Foreskin keratinocyte (primary cell): ENCODE measurements at places on chromosomes 1 and 21.

- no peak for DNase-seq
These were observed 280.8 kb downstream of the SPATA17 start for GRCh38 chr1:217911908-217912307.

DNA sequence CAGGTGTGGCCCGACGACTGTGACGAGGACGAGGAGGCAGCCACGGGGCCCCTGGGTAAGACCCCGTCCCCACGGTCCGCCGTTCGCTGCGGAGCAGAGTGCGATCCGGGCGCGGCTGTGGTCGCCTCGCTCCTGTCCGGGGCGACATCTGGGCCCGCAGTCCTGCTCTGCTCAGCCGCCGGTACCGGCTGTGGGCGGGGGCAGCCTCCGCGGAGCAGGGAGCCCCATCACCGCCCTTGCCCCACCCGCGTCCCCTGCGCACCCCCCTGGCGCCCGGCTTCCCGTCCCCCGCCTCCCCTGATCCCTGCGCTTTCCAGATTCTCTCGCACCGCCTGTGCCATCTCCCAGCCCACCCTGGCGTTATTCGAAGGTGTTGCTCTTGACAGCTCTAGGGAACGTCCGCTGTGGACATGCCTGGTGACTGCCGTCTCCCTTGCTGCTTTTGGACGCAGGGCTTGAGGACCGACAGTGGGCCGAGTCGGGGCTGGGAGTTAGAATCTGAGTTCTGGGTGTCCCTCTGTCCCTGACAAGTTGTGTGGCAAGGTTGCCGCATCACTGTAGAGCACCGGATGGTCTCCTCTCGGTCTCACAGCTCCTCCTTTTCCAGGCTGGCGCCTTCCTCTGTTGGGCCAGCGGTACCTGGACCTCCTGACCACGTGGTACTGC, 596 bp downstream of the TOR3A start:
- DNase-seq: peak; percentile 34

DNA sequence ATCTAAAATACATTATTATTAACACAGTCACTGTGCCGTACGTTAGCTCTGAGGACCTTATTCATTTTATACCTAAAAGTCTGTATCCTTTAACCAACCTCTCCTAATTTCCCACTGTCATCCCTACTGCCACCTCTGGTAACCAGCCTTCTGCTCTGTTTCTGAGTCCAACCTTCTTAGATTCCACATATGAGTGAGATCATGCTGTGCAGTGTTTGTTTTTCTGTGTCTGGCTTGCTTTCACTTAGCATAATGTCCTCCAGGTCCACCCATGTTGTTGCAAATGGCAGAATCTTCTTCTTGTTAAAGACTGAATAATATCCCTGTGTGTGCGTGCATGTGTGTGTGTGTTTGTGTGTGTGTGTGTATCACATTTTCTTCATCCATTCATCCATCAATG, 64.2 kb downstream of the ETS2 start:
- no peak for DNase-seq

- no peak for DNase-seq
These were observed 51.1 kb upstream of the H6PD start for GRCh38 chr1:9183441-9183840.

- no peak for DNase-seq
These were observed 290.2 kb downstream of the SMYD3 start for GRCh38 chr1:246216906-246217305.

DNA sequence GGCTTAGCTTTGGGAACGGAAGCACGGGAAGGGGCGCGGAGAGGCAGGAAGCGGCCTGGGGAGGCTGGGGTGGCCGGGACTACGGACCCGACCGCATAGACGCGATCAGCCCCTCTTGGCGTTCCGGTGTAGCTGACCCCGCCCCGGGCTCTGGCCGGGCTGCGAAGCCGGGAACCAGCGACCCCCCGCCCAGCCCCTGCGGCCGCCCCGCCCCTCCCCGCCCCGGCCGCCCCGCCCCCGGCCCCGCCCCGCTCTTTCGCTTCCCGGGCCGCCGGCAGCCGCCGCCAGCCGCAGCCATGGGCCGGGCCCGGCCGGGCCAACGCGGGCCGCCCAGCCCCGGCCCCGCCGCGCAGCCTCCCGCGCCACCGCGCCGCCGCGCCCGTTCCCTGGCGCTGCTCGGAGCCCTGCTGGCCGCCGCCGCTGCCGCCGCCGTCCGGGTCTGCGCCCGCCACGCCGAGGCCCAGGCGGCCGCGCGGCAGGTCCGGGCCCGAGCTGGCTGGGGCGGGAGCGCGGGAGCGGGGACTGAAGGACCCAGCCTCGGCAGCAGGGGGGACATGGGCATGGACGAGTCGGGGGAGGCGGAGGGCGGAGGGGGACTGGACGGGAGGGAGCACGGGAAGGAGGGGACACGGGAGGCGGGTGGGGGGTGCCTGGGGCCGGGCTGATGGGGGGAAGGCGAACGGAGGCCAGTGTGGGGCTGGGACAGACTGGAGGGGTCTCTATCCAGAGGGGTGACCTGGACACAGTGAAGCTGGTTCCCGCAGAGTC, at the start of gene SELENON:
Gene SELENON, plus strand, starts transcription at position 259 of the 768 bp plus-strand sequence. Its CDS starts 38 bp downstream, at position 297.
- DNase-seq: no peak

GRCh38 chr21:46111857-46112724, 14.2 kb downstream of the COL6A2 start:
- DNase-seq: no peak

GRCh38 chr1:194309269-194309668, 1122.9 kb upstream of the B3GALT2 start:
- no peak for DNase-seq

DNA sequence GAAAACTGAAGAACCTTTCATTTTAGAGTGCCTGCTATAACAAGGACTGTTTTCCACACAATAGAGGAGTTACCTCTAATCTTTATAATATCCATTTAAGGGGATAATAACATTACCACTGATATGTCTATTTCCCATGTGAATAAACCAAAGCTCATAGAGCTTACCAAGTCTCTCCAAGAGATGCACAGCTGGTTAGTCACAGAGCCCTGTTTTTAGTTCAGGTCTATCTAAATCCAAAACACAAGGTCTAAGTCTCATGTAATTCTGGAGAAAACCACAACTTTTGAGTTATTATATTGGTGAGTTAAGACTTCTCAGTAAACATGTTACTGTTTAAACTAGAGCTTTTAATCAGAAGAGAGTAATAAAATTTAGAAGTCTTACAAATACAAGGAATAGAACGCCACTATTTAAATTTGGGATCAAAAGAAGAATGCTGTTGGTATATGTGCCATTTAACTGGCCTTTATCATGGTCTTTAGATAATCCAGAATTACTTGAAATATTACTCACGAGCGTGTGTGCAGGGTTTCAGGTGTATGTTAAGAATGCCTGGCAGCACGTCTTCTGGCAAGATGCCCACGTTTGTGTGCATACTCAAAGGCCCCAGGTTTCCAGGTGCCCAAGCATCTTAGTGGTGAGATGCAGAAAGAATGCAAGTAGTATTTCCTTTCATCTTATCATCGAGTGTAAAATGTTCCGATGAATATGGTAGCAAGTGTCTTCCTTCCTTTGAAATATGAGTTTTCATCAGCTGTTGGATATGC, 190.6 kb downstream of the FMN2 start:
- DNase-seq: peak; percentile 1

GRCh38 chr21:26847002-26847401, 1.8 kb upstream of the ADAMTS1 start:
- DNase-seq: no peak

GRCh38 chr21:39474611-39475010, 22.8 kb downstream of the SH3BGR start:
- DNase-seq: no peak

DNA sequence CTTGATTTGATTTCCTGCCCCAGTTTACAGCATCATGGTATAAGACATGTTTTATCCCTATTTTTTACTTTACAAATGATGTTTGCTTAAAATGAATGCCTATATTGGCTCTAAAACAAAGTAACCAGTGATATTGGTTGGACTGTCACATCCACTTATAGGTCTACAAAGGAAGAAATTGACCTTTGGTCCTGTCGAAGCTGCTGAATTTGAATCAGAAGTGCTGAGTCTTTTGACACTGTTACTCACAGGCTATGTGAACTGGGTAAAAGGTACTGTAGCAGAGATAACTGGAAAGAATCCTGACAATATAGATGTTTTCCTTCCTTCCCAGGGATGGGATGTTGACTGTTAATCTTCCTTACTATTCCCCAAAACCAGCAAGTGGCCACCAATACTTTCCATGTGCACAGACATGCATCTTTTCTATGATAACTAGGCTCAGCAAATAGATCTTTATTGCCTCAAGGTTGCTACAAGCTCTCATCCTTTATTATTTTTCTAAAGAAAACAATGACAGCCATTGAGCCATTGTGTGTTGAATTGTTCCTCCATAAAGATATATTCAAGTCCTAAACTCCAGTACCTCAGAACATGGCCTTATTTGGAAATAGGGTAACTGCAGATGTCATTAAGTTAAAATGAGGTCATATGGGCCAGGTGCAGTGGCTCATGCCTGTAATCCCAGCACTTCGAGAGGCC, 175.9 kb upstream of the NR5A2 start:
- DNase-seq: no peak

DNA sequence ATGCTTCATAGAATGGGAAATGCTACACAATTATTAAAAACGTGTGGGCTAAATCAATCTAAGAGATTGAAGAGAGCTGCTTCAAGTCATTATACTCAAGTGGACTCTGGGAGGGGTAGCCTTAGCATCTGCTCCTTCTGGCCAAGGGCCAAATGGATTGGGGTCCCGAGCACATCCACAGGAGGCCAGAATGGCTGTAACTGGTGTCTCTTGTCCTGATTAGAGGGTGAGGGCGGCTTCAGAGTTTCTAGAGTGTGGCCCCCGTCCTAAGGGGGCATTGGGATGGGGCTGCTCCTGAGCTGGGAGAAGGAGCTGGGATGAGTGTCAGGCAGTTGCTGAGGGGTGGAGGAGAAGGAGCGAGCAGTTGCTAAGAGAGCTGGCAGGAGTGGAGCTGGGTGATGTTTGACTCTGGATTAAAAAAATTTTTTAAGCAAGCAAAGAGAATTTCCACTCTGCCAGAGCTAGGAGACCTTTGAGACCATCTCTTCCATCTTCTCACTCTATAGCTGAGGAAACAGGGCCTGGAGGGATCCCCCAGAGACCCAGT, 71.3 kb upstream of the TLR5 start:
- no peak for DNase-seq

DNA sequence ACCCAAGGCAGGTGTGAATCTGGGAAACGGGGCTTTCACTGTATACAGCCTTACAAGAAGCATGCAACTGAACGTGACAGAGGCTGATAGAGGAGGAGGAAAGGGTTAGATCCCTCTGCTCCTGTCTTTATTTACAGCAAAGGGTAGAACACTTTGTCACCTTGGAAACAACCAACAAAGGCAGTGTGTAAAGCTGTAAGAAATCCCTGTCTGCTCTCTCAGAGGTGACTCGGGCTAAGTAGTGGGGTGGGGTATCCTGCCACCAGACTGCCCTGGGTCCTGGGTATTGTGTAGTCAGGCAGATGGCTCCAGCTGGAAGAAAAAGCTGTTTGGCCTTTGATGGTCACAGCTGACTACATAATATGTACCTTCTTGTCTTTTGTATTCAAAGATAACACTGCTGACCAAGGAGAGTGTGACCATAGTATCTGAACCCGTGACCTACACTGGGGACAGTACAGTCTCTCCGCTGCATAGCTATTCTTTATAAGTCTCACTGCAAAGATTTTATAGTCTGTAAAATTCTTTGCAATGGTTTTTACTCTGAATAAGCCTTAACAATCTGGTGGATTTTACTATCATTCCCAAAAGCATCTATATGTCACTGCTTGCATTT, 22.1 kb upstream of the POU2F1 start:
- no peak for DNase-seq

DNA sequence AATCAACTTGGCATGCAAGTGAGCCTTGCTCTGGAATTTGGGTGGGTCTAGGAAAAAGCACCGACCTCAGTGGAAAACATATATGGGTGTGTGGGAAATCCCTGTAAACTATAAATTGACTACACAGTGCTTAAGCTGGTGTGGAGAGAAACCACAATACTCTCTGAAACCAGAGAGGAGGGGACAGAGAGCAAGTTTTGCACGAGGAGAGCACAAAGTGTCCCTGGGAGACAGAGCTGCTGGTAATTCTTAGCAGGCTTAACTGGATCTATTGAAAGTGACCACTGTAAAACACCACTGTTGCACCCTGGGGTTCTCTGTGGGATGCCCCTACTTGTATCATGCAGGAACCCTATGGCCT, 12.8 kb downstream of the KCNJ15 start:
- DNase-seq: no peak

- no peak for DNase-seq
These were observed 15.9 kb downstream of the SLC27A3 start for GRCh38 chr1:153790966-153791647.

DNA sequence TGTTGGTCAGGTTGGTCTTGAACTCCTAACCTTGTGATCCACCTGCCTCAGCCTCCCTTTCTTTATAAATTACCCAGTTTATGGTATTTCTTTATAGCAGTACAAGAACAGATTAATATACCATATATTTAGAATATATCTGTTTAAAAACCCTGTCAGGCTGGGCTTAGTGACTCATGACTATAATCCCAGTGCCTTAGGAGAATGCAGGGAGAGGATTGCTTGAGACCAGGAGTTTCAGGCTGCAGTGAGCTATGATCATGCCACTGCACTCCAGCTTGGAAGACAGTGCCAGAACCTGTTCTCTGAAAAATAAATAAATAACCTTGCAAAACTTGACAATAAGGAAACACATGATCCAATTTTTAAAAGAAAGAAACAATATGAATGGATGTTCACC, 43.9 kb downstream of the ZNF684 start:
- DNase-seq: no peak

GRCh38 chr1:230550428-230550827, 91.9 kb upstream of the COG2 start:
- DNase-seq: peak; percentile 49

DNA sequence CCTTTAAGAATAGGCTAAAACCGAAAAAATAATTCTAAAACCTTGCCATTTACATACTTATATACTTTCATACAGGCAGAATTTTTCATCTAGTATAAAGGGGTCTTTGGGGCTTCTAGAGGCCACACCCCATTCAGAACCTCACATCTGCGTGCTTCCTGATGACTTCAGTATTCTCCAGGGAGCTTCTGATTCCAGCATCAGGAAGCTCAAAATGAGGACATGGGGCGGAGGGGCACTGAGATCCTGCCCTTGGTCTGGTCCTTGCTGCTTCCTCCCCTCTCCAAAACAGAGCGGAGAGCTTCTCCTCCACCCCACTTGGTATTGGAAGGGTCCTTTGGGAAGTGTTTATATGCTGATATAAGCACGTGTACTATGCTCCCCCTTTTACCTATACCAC, 13.8 kb downstream of the PAX7 start:
- DNase-seq: no peak

DNA sequence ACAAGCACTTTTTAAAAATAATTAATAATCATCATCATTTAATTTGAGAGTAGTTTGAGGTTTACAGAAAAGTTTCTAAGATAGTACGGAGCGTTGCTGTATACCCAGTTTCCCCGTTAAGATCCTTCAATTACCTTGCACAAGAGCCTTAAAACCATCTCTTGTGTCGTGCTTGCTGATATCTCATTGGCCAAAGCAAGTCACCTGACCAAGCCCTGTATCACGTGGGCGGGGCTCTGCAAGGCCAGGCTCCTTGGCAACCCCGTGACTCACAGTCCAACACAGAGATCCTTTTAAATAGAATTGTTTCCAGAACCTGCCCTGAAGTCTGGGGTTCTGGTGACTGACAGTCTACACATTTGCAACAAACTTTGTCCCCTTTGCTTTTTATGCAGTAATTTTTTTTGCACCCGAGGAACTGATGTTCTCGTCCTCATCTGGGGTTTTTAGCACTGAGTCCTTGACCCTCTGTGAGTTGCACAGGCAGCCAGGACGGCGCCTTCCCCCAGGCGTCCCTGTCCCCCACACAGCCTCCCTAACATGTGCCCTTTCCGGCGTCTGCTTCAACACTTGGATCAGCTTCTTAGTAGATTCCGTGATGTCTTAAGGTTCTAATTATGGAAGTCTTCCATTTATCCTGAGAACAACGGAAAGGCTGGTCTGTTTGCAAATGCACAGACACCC, 183.3 kb upstream of the TMEM51 start:
- peak; percentile 65 for DNase-seq
